ENCODE measurements at places on chromosomes 4 and X.

GRCh38 chrX:37959212-37960021 is 46.9 kb upstream of the SYTL5 start:
- no peak for DNase-seq

DNA sequence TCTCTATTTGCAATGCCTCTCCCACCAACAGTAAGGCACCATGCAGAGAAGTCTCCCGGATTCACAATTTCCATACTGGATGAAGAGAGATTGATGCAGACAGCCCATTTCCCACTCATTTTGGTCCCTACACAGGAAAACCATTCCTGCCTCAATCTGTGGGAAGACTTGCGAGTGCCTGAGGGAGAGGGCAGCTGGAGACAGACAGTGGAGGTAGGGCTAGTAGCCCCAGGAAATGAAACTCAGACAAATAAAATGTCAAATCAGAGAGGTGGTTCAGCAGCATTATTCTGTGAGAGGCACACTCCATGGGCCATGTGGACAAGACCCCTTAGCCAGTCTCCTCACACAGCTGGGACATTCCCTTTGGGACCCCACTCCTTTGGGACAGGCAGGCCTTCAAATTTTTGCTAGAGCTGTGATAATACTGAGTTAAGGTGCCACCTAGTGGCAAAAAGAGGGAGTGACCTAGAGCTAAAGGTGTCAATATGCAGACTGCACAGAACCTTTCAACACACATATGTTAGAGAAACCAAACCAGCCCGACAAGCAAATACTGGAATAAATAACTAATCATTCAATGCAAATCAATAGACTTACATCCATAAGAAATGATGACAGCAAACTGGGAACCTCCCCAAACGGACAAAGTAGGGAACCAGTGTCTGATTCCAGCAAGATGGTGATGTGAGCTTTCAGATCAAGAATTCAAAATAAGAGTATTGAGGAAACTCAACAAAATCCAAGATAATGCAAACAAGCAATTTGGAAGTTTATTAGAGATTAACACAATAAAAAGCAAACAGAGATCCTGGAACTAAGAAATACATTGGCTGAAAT is 1865.3 kb upstream of the AGA start:
- DNase-seq = peak; percentile 2

DNA sequence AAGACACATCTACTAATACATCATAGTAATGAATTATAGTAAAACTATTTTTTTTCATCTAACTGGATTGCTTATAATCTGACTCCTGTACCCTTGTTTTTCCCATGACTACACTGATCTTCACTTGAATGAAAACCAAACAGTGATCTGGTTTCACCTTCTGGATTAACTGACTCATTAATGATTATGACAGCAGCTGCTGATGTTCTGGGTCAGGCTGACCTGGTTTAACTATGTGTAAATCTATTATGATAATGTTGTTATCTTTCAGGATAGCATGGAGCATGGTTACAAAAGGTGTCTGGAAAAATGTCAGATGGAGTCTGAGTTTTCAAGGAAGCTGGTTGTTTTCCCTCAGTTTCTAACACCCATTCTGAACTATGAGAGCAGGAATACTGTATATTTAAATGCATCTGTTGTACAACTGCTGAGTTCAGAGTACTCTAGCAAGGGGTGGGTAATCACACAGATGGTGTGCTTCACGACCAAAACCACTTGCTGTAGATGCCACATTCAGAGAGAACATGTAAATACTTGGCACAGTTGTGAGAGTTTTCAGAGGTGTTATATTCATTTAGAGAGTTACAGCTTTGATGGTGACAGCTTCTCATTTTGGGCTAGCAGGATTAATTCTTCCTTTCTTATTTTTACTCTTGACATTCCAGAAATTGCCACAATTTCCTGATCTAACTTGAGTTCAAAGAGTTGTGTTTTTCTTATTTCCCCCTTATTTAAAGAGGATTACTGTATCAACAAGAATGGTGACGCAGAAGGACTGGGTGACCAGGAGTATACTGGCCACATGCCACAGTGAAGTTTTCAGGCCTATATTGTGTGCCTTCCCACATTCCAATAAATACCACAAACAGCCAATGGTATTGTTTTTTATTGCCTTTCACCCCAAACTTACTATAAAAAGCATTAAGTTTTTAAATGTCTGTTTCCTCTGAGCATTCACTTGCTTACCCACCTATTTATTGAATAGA is 249.7 kb upstream of the TET2 start:
- peak; percentile 19 for DNase-seq

GRCh38 chrX:130788786-130789581 is 114.0 kb downstream of the ENOX2 start:
- DNase-seq = no peak

DNA sequence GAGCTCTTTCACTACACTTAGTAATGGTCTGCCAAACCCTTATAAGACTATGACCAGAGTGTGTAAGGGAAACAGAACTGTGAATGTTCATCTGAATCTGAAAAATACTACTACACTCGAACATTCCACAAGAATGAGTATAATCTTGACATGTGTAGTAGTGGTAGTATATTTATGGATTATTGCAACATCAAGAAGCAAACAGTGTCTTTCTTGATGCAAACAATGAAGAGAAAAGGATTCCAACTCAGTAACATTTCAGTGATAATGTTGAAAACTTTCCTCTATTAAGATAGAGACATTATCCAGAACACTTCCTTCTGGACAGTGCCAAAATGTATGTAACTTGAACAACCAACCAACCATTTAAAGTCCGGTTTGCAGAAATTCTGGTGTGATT is 394.7 kb upstream of the CPEB2 start:
- peak; percentile 40 for DNase-seq

- peak; percentile 86 for DNase-seq
Measured at GRCh38 chr4:169640261-169640870, 20.0 kb downstream of the CLCN3 start.

- DNase-seq = no peak
Measured at GRCh38 chr4:7591409-7592053, 156.8 kb upstream of the PSAPL1 start.

DNA sequence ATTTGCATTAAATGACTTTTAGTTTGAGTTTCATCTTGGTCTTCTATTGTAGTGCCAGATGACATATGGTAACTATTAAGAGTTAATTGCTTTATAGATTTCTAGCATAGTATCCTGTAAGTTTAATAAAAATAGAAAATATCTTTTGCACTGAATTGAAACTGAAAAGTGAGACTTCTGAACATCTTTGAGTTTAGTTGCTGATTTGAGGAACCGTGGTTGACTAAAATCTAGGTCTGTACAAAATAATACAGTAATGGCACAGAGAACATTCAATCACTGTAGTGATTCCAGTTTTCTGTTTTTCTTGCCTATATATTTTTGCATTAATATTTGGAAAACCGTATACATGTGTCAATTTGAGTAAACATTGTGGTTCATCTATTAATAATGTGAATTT is 60.7 kb downstream of the SPATA4 start:
- no peak for DNase-seq

GRCh38 chrX:119389871-119390501 is 9.2 kb upstream of the SLC25A43 start:
- DNase-seq = no peak

DNA sequence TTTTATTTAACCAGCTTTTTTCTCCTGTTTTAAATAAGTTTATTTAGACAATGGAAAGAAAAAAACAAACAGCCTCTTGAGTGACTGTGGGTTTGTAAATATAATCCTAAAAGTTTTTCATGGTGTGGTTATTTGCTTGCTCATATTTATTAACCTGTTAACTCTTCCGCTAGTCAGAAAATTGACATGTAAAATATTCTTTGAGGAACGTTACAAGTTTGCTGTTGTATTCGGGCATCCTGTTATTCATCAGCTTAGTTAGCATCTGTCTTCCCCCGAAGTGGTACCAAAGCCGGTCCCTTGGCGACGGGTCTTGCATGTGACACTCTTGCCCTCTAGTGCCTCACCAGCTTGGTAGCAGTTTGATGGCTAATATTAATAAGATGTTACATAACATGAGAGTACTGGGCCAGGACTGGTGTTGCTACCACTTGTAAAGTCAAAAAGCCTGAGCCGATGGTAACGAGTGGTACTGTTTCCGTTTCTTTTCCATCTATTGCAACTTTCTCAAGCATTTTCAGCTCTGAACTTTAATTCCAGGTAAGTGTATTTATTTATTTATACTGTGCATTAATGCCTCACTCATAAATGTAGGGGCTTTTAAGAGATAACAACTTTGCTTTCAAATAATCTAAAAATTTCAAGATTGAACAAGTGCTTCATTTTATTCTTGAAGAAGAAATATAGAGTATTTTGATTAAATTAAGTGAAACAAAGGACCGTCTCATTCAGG is at the start of gene NDST3:
NDST3 (plus strand) TSS at position 434 of the 733 bp plus-strand sequence. CDS start 19,425 bp downstream, outside the sequence.
- no peak for DNase-seq

DNA sequence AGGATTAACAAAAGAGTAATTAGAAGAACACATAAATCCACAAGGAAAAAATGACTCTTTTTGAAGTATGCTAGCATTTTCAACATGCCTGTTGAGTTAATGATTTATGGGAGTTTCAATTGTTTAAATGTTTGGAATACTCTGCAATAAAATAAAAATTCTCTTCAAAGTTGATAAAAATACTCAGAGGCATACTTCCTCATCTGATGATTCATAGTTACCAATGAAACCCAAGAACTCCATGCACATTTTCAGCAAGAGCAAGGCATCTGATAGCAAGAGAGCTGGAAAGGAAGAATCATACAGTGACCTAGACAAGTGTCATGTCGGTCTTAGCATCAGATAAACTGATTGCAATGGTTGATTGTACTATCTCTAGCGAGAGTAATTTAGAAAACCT is 443.7 kb upstream of the ATOH1 start:
- DNase-seq = peak; percentile 1

DNA sequence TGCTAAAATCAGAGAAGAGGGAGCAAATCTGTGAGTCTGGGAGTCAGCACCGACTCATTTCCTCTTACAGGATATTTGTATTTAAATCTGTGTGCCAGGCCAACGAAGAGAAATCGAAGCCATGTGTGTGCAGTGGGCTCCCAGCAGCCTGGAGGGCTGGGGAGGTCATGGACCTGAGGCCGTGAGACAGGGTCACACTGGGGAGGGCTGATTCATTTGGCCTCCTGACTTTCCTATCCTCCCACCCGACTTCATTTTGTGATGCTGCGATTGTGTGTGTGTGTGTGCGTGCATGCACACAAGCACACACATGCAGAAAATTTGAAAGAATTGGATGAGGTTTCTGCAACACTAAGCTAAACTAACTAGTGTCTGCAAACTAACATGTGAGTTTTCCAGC is 48.7 kb upstream of the STX18 start:
- peak; percentile 52 for DNase-seq

DNA sequence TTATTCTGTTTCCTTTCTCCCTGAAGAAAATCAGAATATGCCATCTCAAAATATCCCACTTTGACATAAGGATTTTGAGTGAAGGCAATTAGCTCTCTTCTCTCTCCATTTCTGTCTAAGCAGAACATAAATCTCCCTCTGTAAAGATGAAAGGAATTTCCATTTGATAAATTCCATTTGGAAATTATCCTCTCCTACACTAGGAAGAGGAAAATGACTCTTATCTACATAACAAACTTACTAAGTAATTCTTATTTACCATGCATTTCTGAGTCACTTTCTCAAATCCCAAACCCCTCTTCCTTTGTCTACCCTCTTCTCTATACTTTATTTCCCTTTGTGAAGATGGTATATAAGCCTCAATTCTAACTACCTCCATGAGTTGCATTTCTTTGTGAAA is 11.4 kb downstream of the TBCK start:
- DNase-seq = no peak

All from stromal cell of bone marrow (primary cell).